CD4-positive, alpha-beta T cell treated with Interleukin-10 for 1 hour (primary cell): ENCODE measurements at places on chromosomes 13 and 19.

DNA sequence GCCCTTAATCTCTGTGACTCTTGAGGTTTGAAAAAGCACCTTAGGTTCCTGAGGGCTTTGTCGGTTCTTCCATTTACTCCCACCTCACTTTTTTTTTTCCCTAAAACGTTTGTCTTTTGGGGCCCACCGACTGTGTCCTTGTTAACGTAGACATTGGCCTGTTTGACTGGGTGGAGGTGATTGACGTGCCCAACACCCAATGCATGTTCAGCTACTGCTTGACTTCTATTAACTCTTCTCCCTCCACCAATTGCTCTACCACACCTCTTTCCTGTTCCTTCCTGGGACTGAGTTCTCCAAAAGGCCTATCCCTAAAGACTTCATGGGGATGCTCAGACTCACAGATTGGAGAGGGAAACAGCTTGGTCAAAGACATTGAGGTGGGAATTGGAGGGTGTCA is 17.3 kb downstream of the CKM start:
- DNase-seq = no peak

- DNase-seq = no peak
Observed at GRCh38 chr19:55149078-55150003, at the start of gene TNNT1. TNNT1 (minus strand) TSS chr19:55149206; CDS start chr19:55147157, 2,049 bp downstream.

GRCh38 chr13:66665991-66666390 is 564.1 kb downstream of the PCDH9 start:
- no peak for DNase-seq

DNA sequence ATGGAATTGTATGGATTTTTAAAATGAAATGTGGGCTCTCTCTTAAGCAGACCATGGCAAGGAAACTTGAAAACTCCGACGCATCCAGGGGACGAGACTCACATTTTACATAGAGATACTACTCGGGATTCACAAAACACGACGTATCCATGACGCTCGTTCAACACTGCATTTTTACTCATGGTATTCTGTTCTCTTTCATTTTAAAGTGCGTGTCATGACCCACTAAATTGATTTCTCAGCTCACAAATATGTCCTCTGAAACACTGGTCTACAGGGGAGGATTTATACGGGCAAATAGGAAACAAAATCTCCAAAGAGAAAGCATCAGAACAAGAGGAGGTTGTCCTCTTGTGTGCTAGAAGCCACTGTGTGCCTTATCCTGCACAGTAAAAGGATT is 523.5 kb downstream of the MYO16 start:
- no peak for DNase-seq

GRCh38 chr13:22925881-22926747 is 254.7 kb upstream of the SGCG start:
- no peak for DNase-seq

DNA sequence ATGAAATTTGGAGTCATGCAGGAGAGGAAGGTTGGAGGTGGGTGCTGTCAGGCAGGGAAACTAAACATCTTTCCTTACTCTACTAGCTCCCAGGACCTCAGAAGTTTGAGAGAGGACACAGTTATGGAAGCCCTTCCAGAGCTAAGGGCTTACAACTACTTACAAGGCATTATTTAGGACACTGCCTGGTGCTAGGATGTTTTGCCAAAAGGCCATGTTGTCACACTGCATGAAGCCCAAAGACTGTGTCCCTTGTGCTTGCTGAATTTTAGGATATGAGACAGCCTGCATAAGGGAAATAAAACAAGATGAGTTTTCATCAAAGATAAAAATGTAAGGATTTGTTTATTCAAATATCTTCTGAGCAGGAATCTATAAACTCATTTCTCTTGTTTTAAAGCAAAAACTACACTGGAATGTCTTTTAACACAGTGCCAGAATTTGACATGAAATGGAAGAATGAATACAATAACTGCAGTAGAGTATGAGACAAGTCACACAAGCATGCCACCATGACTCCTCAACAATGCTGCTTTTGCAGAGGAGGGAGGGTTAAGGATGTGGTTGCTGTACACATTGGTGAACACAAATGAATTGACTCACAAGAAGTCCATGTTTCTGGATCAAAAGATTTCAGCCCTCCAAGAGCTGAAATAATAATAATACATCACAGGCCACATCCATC is 258.4 kb downstream of the SPRY2 start:
- no peak for DNase-seq

- no peak for DNase-seq
Observed at GRCh38 chr13:54394085-54394700, 1365.6 kb downstream of the OLFM4 start.

DNA sequence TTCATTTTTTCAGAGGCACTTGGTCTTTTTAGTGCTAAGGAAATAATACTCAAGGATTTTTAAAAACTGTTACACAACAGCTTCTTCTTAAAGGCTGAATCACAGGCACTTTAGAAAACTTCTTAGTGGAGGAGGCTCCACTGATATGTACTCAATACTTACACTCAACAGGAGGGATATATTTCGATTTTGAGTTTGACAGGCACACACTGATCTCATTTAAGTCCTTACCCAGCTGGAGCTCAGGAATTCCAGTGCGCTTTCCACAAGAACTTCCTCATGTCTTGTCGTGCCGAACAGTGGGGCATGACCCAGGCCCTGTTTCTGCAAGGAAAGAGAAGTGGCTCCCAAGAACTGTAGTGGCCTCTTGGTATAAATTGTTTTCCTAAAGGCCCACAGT is 103.8 kb downstream of the RGCC start:
- DNase-seq = no peak

DNA sequence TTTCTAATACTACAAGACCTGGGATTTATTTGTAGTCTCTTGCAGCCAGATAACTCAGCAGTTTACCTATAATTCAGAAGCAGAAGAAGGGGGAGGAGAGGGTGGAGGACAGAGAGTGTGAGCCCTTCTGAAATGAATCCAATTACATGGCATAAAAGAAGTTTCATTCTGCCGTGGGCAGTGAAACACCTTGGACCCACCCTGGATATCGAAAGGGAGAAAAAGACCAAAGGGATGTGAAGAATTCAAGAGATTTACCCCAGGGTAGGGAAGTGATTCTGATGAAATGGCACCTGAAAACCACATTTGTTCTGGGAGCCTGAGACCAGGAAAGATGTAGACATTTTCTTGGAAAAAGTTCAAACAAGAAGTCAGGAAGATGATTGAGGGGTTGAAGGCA is 140.9 kb downstream of the NDFIP2 start:
- no peak for DNase-seq

GRCh38 chr19:2554856-2555255 is 78.9 kb downstream of the GADD45B start:
- no peak for DNase-seq

- no peak for DNase-seq
Observed at GRCh38 chr19:28472843-28473242, 740.1 kb downstream of the UQCRFS1 start.

DNA sequence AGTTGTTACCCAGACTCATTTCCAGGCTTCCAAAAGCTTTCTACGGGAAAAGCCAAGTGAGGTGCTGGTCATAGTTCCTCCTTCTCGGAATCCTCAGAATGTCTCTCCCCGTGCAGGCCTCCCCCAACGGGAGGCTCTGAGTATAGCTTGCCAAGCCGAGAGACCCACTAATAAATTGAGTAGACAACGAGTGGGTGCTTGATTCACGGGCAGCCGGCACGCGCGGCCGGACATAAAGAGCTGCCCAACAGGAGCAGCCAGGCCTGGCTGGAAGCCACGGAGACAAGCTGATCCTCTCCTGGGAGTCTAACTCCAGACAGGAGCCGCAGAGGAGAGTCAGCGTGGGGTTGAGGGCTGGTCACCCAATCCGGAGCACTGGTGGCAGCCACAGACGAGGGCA is 43.4 kb upstream of the MEDAG start:
- no peak for DNase-seq
